ENCODE measurements at places on chromosomes 5 and 9.

- DNase-seq, result no peak
Observed at GRCh38 chr5:102856389-102856777, 101.3 kb downstream of the PAM start.

DNA sequence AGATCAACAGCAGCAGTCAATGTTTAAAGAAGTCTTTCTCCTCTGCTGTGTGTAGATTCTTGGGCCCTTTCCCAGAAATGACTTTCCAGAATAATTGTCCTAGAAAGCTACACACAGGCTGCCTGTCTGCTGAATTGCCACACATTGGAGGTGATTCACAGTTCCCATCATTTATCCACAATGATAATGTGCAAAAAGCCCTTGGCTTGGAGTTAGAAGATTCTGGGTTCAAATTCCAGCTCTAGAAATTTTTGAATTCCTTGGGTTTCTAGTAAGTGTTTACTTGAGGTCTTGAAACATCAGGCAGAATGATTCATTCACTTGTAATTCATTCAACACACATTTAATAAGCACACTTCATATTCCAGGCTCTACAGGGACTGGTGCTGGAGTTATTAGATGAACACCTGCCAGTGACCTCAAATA, 28.6 kb upstream of the EPB41L4B start:
- no peak for DNase-seq

- DNase-seq, result no peak
Observed at GRCh38 chr5:173505634-173506033, 110.8 kb downstream of the BOD1 start.

- no peak for DNase-seq
Observed at GRCh38 chr5:150488519-150489359, 19.2 kb upstream of the NDST1 start.

GRCh38 chr9:23006127-23006526, 559.5 kb downstream of the DMRTA1 start:
- DNase-seq, result no peak

DNA sequence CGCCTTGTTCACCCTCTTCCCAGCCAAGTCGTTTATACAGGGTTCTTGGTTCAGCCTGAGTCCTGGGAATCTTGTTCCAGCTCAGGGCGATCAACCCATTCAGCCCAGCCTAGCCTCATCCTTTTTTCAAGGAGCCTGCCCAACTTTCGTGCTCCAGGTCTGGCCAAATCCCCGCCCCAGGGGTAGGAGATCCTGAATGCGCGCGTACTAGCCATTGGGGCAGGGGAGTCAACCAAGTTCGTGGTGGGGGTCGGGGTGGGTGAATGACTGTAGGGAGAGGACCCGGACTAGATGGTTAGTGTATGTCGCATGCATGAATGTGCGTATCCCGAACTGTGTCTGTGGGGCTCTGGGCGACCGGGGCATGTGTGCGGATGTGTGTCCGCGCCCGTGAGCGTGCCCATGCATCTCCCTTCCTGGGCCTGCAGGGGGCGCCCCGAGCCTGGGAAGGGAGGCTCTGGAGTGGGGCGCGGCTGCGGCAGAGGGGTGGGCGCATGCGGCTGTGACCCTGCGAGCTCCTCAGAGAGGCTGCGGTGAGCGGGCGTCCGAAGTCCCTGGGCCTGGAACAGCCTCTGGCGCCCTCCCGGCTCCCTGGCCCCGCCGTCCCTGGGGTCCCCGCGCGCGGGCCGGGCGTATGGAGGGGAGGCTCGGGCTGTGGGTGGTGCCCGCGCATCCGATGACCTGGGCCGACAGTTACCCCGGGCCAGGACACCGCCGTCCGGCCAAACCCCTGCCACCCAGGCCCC, 8.7 kb downstream of the CCL21 start:
- peak; percentile 94 for DNase-seq

DNA sequence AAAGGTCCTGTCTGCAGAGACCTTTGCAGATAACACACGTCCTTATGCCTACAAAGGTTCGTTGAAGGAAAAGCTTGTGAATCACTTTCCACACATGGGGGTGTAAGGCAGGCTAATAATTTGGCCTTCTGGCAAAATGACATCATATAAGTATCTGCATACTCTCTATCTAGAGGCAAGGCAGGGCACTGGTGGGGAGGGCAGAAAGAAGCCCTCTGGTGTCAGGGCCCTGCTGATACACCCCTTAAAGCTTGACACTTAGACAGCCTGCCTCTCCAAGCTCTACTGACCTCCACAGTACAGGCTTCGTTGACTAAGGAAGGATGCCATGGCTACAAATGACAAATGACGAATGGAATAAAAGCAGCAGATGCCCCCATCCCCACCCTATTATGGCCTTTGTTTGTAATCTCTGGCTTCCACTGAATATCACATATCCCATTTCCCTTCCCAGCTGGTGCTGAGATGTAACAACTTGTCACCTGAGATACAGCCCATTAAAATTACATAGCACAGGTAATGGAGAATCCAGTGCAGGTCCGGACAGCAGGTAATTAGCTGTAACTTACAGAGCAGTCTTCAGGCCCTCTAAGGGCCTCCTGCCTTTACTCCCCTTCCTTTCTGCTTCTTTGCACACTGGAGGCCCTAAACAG, 76.9 kb upstream of the IFNK start:
- DNase-seq, result no peak

DNA sequence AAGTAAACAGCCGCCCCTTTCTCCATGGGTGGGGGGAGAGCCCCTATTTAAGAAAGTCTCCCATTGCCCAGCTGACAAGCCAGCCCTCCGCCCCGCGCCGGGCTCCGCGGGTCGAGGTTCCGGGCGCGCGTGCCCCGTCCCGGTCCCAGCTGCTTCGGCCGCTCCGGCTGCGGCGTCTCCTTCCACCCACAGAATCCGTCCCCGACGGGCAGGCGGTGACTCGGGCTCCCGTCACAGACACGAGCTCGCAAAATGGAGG, 223 bp downstream of the NR3C1 start:
- DNase-seq, result no peak

- DNase-seq, result no peak
Observed at GRCh38 chr9:105291422-105291859, 47.0 kb downstream of the SLC44A1 start.

- no peak for DNase-seq
Observed at GRCh38 chr9:14103115-14103514, 210.8 kb downstream of the NFIB start.

GRCh38 chr9:17520268-17521064, 58.4 kb upstream of the SH3GL2 start:
- no peak for DNase-seq

DNA sequence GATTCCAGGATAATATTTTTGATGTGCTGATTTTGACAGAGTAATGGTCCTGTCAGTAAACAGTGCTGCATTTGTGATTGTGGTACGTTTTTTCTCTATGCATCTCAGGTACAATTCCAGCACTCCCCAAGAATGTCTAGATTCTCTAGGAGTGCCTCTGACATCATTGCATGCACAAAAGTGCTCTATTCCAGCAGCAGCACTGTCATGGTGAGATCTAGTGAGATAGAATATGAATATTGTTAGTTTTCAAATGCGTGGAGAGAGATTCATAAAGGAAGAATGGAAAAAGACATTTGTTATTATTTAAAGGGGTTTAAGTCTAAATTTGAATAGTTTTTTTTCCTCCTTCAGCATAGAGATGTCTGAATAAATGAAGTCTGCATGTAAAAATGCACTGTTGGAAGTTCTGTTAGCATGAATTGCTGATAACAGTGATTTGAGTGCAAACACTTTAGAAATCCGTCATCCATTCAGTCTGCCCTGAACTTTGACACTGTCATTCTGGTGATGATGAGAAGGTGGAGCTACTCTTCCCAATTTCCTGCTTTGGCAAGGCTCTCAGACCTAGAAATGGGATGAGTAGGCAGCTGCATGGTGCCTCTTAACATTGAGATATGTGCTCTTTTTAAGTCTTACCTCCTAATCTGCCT, 84.6 kb downstream of the GAPVD1 start:
- no peak for DNase-seq

- no peak for DNase-seq
Observed at GRCh38 chr9:3825721-3826120, 299.9 kb upstream of the RFX3 start.

DNA sequence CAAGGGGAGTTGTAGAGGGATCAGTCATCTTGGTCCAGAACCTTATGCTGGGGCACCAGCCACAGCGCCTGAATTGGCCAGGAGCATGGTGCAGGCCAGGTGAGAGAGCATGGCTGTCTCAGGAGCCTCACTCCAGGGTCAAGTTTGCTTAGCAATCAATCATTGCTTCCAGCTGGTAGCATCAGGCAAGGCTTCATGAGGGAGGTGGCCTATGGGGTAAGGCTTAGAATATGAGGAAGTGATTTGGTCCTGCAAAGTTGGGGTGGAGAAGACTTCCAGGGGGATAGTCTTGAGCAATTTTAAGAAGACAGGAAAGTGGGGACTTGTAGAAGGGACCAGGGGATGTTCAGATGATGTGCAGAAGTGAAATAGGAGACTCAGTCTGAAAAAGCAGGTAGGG, 53.9 kb upstream of the PITX1 start:
- no peak for DNase-seq

GRCh38 chr5:126686451-126687126, 85.8 kb downstream of the PHAX start:
- no peak for DNase-seq

GRCh38 chr5:146510559-146511125, 5.3 kb downstream of the GPR151 start:
- DNase-seq, result no peak

GRCh38 chr5:131180407-131180806, 9.7 kb downstream of the LYRM7 start:
- DNase-seq, result no peak

- no peak for DNase-seq
Observed at GRCh38 chr9:93127395-93127911, 6.6 kb downstream of the NINJ1 start.

GRCh38 chr5:61860978-61861377, 445.0 kb upstream of the KIF2A start:
- no peak for DNase-seq

DNA sequence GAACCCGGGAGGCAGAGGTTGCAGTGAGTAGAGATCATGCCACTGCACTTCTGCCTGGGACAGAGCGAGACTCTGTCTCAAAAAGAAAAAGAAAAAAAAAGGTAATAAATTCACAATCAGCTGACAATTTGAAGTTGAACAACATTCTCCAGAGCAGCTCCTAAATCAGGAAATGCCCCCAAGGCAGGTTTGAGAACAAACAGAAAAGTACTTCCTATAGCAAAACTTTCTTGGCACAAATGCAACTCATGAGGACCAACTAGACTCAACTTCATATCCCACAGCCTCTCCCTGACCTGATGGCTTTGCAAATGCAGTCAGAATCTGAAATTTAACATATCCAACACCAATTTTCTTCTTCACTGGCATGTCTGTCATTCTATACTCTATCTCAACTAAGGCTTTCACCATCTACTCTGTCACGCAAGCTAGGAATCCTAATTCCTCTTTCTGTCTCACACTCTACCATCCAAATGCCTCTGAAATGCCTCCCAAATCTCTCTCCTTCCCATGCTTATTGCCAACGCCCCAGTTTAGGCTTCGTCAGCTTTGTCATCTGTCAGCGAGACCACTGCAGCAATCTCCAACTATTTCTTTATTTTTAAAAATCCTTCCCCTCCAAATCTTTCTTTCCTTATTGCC, 113.3 kb downstream of the MAPKAP1 start:
- DNase-seq, result no peak

GRCh38 chr5:20230010-20230409, 242.0 kb upstream of the CDH18 start:
- no peak for DNase-seq

DNA sequence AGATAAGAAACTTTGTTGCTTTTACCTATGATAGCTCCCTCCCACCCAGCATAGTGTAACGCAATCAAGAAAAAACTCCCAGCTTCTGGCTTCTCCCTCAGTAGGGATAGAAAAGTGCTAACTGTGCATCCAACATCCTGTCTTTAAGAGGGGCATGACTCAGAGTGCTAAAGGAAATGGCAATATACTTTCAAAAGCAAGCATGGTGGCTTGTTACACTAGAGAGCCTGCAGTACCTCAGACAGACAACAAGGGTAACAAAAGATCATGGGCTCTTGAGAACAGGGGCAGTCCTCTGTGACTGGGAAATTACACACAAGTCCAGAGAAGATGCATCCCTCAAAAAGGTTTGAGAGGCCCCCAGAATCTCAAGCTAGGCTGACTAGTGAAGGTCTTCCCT, 37.8 kb downstream of the PRELID2 start:
- DNase-seq, result no peak

DNA sequence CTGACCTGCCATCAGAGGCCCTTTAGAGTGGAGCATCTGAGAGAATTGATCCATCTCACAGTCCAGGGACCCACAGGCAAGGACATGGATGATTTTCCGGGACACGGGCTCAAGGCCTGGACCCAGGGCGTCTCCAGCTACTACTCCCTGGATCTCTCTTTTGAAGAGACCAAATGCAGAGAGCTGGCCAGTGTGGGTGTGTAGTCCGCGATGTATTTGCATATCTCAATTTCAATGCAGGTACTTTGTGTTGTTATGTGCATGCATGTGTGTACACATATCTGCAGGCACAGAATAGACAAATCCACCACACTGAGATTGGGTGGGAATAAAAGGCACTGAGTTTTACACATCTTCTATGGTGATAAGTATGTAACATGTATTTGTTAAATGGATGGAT, 30.8 kb upstream of the ASTN2 start:
- no peak for DNase-seq

GRCh38 chr9:37466037-37466709, 923 bp upstream of the ZBTB5 start:
- DNase-seq, result peak; percentile 77

GRCh38 chr5:86909418-86910295, 291.9 kb downstream of the COX7C start:
- no peak for DNase-seq

DNA sequence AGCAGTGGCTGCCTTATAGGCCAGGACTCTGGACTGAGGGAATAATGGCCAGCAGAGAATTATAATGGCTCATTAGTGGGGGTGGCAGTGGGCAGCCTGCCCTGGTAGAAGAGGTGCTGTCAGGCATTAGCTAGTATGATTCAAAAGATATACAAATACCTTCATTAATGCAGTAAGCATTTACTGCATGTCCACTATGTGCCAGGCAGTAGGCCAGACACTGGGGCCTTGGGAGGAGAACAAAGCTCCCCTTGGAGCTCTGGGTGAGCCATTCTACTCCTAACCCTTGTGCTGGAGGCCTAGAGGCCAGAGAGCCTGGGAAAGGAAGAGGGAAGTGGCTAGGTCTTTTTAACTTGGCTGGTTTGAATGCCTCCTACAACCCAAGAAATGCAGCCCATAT, 2.0 kb upstream of the GARNL3 start:
- no peak for DNase-seq

DNA sequence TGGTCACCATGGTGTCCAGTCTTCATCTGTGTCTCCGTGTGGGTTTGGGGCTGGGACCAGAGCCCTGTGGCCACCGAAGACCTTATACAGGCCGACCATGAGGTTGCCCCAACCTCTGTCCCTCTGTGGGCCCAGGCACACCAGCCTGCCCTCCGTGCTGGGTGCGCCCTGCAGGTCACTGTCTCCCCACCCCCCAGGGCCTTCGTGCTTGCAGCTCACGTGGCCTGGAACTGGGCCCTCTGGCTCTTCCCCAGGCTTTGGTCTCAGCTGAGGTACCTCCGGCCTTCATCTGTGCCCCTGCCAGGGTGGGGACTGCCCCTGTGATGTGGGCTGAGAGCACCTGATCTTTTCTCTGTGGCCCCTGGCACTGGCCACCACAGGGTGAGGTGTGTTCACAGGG, 92.1 kb downstream of the RXRA start:
- DNase-seq, result no peak

GRCh38 chr9:86126998-86127972, 27.9 kb upstream of the GOLM1 start:
- DNase-seq, result peak; percentile 47

Data from D341Med (cell line).